Left renal pelvis (tissue), 4 donors: ENCODE measurements at places on chromosomes 5 and 9.

DNA sequence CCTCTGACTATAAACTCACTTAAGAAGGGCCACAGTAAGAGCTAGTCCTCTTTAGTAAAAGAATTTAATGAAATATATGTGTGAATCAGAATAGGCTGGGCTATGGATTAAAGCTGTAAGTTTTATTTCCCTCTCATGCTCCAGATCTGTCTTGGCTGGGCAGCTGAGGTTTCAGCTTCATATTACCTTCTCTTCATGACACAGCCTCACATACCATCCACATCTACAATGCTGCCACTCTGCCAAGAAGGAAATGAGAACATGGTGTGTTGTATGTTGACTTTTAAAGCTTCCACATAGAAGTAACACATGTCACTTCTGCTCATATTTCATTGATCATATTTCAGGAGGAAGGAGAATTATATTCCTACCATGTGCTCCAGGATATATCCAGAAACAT is 776.0 kb upstream of the ACO1 start:
- DNase-seq: no peak

GRCh38 chr5:30147976-30148375 is 1045.5 kb upstream of the CDH6 start:
- DNase-seq: no peak

- no peak for DNase-seq
Observed at GRCh38 chr5:154802050-154802449, 46.9 kb downstream of the LARP1 start.

GRCh38 chr9:36935768-36936497 is 98.1 kb downstream of the PAX5 start:
- DNase-seq: no peak

- DNase-seq: no peak
Observed at GRCh38 chr9:137025517-137025966, 2.5 kb downstream of the ABCA2 start.

DNA sequence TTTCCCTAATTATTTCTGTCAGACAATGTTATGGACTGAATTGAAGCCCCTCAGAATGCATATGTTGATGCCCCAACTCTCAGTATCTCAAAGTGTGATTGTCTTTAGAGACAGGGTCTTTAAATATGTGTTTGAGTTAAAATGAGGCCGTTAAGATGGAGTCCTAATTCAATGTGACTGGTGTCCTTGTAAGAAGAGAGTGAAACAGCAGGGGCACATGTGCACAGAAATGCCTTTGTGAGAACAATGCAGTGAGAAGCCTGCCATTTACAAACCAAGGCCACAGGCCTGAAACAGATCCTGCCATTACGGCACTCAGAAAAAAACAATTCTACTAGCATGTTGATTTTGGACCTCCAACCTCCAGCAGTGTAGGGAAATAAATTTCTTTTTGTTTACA is 483.0 kb upstream of the DMAC1 start:
- no peak for DNase-seq
